CD4-positive, alpha-beta T cell treated with Interleukin-2 at 100 ng/mL for 4 hours (primary cell): ENCODE measurements at places on chromosomes 4 and X.
A peak's percentile ranks its signal among the peaks of the same experiment; 100 is the strongest.

DNA sequence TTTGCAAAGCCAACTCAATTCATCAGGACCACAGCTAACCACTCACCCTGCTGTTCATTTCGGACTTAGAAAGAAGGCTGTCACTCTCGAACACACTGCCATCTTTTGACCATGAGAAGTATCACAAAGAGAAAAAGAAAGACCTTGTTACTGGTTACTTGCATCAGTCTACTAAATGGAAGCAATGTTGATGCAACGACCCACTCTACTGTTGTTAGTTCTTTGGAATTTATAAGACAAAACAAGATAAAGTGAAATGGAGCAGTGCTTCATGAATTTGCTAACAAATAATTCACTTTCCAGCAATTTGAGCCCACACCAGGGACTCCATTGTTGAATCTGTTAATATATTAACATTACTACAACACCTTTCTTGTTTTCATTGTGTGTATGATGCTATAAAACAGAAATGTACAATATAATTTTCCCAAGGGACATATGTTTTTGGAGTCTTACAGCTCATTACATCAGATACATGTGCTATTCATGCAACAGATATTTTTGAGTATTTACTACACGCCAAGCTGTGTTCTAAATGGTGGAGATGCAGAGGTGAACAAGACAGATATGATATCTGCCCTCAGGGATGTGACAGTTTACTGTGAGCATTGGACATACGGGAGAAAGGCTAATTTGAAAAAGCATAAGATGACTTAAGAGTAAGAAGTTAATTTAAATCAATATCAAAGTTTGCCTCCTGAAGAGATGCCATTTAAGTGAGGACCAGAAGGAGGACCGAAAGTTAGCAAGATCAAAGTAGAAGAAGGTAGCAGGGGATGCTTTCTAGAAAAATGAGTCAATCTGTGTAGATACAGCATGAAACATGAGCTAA lies 87.2 kb downstream of the AREG start:
- DNase-seq, result peak; percentile 27

GRCh38 chrX:140504371-140505324 lies at the start of gene SOX3:
Gene SOX3, minus strand, starts transcription at chrX:140505069. Its CDS starts 9 bp downstream, at chrX:140505060.
- no peak for DNase-seq

- DNase-seq, result peak; percentile 35
Observed at GRCh38 chr4:36278789-36279188, 2.6 kb upstream of the DTHD1 start.

- no peak for DNase-seq
Observed at GRCh38 chr4:81136161-81136905, 78.7 kb downstream of the PRKG2 start.

DNA sequence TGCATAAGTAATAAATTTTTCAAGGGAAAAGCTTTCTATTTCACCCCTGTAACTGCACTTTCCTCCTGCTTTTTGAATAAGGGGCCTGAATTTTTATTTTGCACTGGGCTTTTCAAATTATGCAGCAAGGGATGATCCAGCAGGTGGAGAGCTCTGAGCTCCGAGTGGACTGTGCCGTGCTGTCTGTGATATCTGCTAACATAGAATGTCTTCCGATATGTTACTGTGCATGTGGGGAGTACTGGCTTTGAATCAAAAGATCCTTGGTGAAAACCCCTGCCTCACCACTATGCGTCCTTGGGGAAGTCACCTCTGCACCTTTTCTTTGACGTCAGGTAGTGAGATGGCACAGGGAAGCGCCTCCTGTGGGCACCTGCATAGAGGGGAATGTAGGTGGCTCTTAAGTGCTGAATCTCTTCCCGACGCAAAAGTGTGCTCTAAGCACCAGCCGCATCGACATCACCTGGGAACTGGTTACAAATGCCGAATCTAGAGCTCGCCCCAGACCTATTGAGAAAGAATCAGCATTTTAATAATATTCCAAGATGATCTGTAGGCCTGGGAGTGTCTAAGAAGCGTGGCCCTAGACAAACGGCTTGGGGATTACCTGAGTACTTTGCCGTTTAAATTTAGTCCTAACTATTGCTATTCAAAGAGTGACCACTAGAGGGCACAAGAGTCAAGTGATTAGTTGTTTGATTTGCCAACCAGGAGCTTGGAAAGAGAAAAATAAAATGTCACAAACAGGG lies 19.2 kb upstream of the WFS1 start:
- DNase-seq, result peak; percentile 83

DNA sequence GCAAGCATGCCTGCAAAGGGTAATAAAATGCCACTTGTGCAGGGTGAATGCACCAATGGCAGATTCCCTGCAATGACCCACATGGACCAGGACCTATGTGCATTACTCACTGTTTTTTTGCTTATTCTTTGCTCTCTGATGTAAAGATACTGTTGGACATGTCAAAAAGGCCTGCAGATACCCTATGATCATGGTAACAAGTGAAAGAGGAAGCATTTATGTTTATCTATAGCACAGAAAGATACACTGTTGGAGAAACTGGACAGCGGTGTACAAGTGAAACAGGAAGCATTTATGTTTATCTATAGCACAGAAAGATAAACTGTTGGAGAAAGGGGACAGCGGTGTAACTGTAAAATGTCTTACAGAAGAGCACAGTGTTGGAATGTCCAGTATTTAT lies 127.5 kb downstream of the PAPSS1 start:
- DNase-seq, result no peak

DNA sequence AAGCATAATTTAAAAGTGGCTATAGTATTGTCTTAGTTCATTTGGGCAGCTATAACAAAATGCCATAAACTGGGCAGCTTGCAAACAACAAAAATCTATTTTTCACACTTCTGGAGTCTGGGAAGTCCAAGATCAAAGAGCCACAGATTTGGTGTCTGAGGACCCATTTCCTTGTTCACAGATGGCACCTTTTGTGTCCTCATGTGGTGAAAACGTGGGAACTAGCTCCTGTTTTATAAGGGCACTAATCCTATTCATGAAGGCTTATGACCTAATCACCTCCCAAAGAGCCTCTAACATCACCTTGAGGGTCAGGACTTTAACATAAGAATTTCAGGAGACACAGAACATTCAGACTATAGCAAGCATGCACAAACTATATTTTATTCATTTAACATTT lies 126.5 kb upstream of the WDFY3 start:
- DNase-seq, result no peak

GRCh38 chr4:113561092-113561491 lies 200.4 kb downstream of the CAMK2D start:
- DNase-seq, result no peak

DNA sequence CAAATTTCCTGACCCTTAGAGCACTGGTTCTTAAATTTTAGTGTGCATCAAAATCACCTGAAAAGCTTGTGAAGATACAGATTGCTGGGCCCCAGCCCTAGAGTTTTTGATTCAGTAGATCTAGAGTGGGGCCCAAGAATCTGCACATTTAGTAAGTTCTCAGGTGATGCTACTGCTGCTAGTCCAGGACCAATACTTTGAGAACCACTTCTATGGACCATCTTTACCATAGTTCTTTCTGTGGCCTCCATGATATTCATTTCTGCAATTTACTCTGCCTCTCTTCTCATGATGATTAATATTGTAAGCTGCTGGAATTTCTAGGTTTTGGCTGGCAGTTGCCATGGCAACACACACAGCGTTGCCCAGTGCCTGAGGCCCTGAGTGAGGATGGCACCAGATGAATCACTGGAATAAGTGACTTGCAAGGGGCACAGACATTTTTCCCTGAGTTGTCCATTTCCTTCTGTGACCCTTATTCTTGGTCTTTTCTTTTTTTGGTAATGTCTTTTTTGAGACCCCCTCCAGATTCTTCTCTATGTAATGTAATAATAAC lies 83.6 kb downstream of the PPP1R2C start:
- DNase-seq, result no peak
